ENCODE measurements at places on chromosomes 7 and 10.
A peak's percentile ranks its signal among the peaks of the same experiment; 100 is the strongest.

GRCh38 chr10:23069019-23069815 lies 26.2 kb upstream of the MSRB2 start:
- DNase-seq = no peak

GRCh38 chr10:127919418-127920271 lies 12.7 kb downstream of the PTPRE start:
- DNase-seq = no peak

DNA sequence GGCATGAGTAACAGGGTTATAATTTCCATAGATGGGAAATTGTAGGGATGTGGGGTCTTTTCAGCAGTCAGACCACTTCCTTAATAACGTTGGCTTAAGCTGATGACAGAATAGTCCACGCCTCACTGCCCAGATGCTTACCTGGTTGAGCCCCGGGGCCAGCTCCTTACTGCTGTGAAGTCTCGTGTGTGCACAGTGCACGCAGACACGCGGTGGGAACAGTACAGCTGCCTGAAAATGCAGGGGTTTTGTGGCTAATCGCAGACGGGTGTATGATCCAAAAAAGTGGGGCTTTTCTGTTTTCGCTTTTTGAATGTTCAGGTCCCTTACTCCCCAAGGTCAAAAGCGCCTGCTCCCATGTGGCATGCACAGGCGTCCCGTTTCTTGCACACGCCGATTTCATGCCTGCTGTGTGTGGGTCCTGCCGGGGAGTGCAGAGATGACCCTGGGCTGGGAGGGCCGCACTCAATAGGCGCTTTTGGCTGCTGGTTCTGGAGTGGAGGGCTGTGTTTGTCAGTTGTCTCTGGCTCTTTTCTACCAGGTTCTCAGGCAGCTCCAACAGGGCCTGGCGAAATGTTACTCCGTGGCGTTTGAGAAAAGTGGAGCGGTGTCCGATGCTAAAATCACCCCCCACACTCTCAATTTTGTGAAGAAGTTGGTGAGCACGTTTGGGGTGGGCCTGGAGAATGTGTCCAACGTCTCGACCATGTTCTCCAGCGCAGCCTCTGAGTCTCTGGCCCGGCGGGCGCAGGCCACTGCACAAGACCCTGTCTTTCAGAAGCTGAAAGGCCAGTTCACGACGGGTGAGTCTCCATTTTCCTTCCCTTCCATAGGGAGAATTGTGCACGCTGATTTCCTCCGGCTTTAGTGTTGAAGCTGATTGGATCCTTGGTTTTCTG lies 116.0 kb downstream of the TRRAP start:
- no peak for DNase-seq

- DNase-seq = no peak
Observed at GRCh38 chr10:117542706-117543224, at the start of gene EMX2. TSS of gene EMX2 (plus strand) at chr10:117542746. CDS start at chr10:117543268, 522 bp downstream.

DNA sequence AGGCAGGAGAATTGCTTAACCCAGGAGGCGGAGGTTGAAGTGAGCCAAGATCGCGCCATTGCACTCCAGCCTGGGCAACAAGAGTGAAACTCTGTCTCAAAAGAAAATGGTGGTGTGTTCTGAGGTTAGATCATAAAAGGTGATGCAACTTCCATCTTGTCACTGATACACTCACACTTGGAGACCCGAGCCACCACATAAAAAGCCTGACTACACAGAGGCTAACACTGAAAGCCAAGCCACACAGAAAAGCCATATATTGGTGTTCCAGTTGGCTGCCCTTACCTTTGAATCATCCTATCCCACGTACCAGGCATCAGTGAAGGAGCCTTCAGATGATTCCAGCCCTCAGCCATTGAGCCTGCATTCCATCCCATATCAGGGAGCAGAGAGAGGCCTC lies 4.0 kb downstream of the MORN4 start:
- no peak for DNase-seq

- no peak for DNase-seq
Observed at GRCh38 chr7:96837593-96837992, 127.9 kb upstream of the SEM1 start.

DNA sequence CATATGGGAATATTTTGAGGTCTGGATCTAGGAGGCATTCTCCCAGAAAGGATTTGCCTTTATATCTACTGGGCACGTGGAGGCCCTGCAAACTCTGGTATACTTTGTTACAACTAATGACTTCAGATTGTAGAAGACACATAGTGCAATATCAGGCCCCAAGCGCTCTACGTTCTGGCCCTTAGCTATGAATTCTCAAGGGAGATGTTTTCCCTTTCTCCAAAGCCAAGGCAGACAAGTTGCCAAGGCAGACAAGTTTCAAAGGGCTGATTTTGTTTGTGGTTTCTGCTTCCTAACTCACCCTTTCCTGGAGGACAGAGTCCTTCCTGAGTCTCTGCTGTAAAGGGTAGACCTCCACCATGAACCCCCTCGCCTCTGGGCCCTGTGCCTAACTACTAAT lies 99.4 kb upstream of the CTTNBP2 start:
- DNase-seq = no peak

DNA sequence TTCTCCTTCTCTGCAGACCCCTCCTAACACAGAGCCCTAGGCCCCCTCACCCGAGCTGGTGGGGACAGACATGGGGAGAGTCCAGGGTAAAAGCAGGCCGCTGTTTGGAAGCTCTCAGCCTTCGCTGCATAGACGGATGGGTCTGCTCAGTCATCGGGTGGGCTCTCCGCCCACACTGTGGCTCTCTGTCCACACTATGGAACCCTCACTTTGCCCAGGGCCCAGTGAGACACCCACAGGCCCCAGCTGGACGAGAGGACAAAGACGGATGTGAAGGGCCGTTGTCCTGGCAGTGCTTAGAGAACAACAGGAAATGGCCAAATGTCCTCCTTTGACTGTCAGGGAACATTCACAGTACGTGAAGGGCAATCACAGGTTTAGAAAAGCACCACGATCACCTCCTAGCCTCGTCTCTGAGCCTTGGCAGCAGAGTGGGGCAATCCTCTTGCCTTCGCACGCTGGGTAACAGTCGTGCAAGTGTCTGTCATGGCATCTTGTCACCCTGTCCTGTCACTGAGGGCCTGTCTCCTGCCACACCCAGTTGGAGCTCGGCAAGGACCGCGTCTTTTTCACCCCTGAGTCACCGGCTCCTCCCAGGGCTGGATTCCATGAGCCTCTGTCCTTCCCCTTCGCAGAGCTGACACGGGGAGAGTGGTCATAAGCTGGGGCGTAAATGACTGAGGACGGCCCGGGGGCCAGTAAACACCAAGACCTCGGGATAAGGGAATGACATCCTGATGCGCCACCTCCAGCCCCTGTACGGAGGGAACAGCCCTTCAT lies 80.6 kb downstream of the PRKAG2 start:
- peak; percentile 4 for DNase-seq

- DNase-seq = no peak
Observed at GRCh38 chr10:103590744-103591291, 97.3 kb downstream of the NEURL1 start.

- no peak for DNase-seq
Observed at GRCh38 chr7:135712796-135713195, 15.2 kb downstream of the SLC13A4 start.

GRCh38 chr10:60417901-60418300 lies 28.2 kb upstream of the ANK3 start:
- no peak for DNase-seq

DNA sequence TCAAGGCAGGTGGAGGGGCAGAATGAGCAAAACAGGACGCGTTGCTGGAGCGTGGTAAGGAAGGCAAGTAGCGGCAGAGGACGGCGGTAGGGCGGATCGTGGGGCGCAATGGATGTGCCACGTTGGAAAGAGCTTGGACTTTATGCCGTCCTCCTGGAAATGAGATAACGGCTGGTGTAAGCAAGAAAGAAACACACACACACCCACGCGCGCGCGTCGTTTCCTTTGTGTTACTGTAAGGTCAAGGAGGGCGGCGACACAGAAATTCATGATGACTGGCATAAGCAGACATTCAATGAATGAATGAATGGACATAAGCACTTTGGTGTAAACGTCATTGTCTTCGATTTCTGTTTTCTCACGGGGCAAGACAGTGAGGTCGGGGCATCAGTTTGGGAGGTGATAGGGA lies 683 bp upstream of the ENTPD7 start:
- no peak for DNase-seq

DNA sequence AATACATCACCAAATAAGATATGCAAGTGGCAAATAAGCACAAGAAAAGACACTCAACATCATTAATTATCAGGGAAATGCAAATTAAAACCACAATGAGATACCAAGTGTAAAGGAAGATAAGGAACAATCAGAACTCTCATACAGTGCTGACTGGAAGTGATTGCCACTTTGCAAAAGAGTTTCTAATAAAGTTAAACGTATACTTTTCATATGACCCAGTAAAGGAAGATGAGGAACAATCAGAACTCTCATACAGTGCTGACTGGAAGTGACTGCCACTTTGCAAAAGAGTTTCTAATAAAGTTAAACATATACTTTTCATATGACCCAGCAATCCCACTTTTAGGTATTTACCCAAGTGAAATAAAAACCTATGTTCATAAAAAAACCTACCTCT lies 12.2 kb upstream of the JMJD1C start:
- no peak for DNase-seq

- DNase-seq = no peak
Observed at GRCh38 chr7:15016315-15016667, 113.7 kb upstream of the DGKB start.

DNA sequence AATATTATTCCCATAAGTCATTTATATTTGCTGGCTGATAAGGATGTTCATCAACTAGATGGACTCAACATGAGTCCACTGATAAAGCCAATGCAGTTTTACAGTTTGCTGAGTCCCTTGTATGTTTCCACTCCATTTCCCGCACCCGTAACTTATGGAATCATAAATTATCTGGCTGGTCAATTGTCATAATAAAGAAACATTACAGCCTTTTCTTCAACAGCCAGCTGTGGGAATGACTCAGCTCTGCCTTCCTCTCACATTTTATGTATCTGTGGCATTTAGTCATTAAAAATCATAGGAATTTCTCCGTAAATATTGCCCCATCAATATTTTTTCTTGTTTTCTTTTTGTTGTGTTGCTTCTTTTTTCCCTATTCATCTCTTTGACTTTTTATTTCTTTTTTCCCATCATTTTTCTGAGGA lies 22.3 kb upstream of the TMEM26 start:
- peak; percentile 60 for DNase-seq

- DNase-seq = no peak
Observed at GRCh38 chr7:21934808-21935207, 10.9 kb downstream of the CDCA7L start.

- no peak for DNase-seq
Observed at GRCh38 chr7:133265821-133266220, 12.9 kb downstream of the EXOC4 start.

GRCh38 chr10:70537398-70538194 lies 59.0 kb downstream of the PALD1 start:
- no peak for DNase-seq

DNA sequence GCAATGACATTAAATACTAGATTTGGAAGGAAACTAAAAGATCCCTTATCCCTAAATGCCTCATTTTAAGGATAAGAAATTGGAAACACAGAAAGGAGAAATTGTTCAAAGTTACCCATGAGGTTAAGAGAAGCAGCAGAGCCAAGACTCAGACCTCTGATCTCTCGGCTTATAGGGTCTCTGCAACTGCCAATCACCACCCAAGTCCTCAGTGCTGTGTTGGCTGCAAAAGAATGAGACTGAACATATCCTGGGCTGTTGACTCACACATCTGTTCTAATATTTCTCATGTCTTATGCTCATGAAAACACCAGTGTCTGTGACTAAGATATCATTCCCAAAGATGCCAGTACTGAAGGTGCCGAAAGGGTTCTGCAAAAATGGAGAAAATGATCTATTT lies 153.3 kb downstream of the XPNPEP1 start:
- DNase-seq = no peak

GRCh38 chr10:68647672-68648341 lies 73.2 kb upstream of the CCAR1 start:
- peak; percentile 90 for DNase-seq
